ENCODE measurements at places on chromosomes 4 and X.

- DNase-seq, result no peak
These were observed 175.8 kb upstream of the TECRL start for GRCh38 chr4:64584981-64585557.

GRCh38 chr4:140046016-140046415 is 108.0 kb downstream of the MAML3 start:
- DNase-seq, result no peak

DNA sequence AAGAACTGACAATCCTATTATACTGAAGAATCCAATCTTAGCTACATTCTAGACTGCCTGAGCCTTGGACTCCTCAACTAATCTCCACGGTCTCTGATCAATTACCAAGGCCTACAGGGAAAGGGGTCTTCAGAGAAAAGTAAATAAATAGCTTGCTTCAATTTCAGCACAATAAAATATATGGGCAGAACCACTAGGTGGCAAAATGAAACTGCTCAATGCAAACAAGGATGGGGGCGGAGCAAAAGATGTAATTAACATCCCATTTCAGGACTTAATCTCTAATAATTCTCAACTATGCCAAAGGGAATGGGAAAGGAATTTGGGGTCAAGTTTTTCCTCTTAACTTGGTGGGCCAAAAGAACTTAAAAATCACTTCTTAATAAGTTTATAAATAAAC is 78.4 kb upstream of the MAP3K15 start:
- no peak for DNase-seq

GRCh38 chr4:34176609-34177008 is 2067.7 kb downstream of the ARAP2 start:
- no peak for DNase-seq

GRCh38 chr4:140679576-140679975 is 76.6 kb downstream of the TBC1D9 start:
- DNase-seq, result no peak

DNA sequence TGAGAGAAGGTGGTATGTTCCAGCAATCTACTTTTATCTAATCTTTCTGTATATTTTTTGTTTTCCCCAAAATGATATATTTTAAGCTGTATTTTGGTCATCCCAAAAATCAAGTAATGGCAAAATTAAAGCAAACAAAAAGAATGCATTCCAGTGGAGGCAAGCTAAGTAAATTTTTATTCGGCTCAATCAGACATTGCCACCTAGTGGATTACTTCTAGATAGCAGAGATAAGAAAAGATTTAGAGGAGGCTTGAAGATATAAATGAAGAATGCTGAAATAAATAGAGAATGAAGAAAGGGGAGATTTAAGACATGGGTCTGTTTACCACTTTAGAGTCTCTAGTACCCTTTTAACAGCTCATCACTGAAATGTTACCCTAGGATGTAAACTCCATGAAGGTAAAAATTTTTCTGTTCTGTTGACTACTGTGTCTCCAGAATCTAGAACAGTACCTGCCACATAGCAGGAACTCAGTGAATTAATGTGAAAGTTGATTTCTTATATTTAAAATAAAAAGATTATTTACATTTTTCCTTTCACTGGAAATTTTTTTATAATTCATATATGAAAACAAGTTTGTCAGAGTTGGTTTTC is 110.9 kb upstream of the ANK2 start:
- DNase-seq, result peak; percentile 7

- no peak for DNase-seq
These were observed 1.4 kb downstream of the SMARCA5 start for GRCh38 chr4:143514901-143515300.

GRCh38 chr4:184846531-184846930 is 20.8 kb upstream of the ACSL1 start:
- DNase-seq, result no peak

DNA sequence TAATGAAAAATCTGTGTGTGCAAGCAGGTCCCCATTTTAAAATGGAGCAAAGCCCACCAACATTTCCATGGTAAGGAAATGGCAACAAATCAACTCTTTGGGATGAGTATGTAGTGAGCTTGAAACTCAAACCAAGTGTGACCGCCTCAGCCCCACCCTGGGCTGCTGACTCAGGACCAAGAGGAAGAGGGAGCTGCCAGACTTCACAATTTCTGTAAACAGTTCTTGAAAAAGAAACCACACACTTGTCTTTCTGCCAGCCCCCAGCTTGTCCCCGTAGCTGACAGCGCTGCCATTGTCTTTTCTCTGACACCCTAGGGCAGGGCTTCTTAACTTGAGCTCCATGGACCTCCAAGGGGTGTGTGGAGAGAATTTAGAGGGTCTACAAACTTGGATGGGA is 10.3 kb downstream of the RTL5 start:
- DNase-seq, result peak; percentile 33

GRCh38 chr4:16705341-16705740 is 193.1 kb downstream of the LDB2 start:
- no peak for DNase-seq

- no peak for DNase-seq
These were observed 4.4 kb downstream of the TLR7 start for GRCh38 chrX:12871257-12871656.

DNA sequence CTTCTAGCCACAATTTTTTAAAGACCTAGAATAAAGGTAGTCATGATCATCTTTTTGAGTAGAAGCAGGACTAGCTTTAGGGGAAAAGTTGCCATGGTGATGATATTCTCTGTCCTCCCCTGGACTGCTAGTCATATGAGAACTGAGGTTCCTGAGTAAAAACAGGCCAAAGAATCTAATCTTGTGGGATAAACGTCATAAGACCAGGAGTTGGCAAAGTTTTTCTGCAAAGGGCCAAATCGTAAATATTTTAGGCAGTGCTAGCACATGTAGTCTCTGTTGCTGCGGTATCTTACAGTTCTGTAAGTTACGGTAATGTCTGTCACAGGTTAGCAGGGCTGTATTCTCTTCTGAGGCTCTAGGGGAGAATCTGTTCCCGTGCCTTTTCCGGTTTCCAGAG is 3.4 kb downstream of the PRPS2 start:
- DNase-seq, result no peak

DNA sequence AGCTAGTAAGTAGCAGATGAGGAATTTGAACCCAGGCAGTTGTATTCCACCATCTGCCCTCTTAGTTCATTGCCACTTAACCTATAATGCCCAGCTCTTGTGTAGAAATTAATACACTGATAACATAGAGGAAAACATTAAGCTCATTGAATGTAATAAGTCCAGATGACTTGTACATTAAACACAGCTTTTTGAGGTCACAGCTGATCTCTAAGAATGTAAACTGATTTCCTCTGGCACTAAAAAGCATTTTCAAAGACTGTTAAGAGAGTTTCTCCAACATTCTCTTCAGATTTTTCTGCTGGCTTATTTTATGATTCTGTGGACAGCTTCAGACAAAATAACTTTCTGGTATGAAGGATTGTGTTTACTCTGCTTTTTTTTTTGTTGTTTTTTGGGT is 42.7 kb downstream of the HPRT1 start:
- DNase-seq, result no peak

DNA sequence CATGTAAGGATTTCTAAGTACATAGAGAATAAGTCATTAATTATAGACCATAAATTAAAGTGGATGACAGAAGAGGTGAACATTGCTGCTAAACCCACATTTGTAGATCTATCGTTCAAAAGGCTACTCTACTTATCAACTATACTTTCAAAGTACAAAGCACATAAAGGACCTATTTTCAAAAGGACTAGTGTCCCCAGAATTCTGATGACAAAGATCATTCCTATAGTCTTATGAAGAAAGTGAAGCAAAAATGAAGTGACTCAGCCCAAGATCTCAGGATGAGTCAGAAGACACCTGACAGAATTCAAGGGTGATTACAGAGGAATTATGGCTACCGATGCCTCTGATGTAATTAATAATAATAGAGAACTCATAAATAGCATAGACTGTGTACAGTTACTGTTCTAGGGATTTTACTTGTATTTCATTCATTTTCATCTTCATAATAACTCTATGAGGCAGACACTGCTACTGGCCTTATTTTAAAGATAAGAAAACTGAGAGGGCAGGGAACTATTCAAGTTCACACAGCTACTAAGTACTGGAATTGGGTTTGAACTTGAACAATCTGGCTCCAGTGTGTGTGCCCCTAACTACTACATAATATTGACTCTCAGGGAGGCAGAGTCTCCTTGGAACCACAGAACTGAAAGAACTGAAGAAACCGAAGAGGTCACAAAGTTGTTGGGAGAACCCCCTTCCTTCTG is 17.1 kb downstream of the USP46 start:
- no peak for DNase-seq

GRCh38 chr4:33063241-33063640 is 2343.1 kb downstream of the PCDH7 start:
- no peak for DNase-seq

DNA sequence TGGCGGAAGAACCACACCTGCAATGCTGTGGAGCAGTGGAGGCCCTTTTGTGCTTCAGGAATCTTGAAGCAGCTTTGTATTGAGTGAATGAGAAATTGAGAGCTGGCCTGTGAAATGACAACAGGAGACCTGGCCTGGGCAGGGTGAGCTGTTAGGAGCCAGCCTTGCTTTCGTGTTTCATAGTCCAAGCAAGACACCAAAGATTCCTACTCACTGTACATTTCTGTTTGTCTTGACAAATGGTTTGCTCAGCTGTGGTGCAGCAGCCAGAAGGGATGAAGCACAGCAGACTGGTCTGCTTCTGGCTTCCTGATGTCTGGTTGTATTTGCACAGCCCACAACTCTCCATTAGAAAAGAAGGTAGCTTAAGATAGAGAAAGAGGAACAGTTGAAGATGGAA is 96.5 kb downstream of the GATB start:
- no peak for DNase-seq

- no peak for DNase-seq
These were observed 31.8 kb downstream of the ATP2B3 start for GRCh38 chrX:153549231-153549630.

DNA sequence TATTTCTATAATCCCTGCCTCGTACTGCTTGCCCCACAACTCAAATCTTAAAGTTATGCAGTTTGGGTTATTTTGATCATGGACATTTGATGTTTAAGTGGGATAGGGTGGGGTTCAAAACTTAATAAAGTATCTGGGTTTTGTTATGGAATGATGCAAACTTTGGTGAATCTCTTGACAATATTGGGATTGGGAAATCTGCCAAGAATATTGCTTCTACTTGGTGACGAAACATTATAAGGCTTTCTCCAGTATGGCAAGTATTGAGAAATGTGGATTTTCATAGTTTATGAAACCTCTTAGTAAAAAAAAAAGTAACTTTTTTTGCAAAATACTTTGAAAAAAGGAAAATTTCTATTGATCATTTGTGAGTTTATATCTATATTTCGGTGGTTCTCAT is 130.8 kb upstream of the SFRP2 start:
- no peak for DNase-seq

DNA sequence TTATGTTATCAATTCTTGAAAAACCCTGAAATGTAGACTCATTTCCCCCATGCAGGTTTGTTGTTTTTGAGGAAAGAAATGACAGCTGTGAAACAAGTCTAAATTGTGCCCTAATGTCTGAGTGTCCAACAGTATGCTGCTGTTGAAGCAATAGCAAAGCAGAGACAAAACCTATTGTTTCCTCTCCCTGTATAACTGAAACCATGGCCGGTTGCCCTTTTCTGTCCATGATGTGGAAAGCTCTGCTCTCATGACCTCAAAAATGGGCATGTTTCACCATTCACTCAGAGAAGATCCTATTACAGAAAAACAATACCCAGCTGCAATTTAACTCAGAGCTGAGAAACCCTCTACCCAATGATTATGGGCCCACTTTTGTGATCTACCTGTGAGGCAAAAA is 312.6 kb upstream of the FTHL17 start:
- no peak for DNase-seq

DNA sequence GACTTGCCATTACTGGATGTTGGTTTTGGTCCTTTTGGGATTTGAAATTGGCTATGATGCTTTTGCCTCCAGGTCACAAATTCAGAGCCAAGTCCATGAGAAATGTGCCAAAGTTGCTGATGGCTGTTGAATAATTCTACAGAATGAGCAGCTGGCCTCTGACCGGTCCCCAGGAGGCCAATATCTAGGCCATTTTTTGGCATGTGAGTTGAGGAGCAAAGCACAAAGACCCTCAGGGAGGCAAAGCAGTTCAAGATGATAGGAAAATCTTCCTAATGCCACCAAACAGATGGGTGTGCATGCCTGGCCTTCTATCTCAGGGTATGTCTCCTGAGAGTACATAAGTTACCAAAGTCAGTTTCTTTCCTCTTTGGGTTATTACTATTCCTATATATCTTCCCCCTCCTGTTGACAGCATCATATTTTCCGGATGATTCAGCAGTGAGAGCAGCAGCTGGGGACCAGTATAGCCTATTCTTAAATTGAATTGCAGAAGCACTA is 44.4 kb downstream of the SEL1L3 start:
- DNase-seq, result no peak

- peak; percentile 52 for DNase-seq
These were observed 11.3 kb downstream of the LAMP2 start for GRCh38 chrX:120457766-120458180.

- DNase-seq, result no peak
These were observed 30.8 kb downstream of the NDNF start for GRCh38 chr4:121041307-121042090.

GRCh38 chr4:114017120-114017917 is 37.9 kb upstream of the ARSJ start:
- no peak for DNase-seq

- no peak for DNase-seq
These were observed 733.7 kb upstream of the PABPC4L start for GRCh38 chr4:134935320-134935719.

GRCh38 chrX:54294306-54294705 is 63.5 kb downstream of the WNK3 start:
- no peak for DNase-seq

DNA sequence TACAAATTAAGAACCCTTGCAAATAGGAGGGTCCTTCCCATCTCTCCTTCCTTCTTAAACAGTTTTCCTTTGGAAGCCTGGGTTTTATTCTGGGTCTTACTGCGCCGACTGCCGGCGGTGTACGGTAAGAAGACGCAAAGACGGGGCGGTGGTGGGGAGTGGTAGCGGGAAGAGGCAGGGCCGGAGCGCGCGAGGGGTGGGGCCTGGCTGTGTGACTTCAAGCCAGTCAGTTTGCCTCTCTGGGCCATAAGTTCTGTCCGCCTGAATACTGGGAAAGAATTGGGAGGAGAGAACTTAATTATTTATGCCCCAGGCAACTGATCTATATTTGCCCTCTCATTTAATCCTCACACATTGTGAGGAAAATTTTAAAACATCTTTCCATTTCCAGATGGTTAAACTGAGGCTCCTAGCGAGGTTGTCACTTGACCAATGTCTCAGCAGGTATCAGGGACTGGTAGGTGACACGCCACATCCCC is 726 bp upstream of the KANTR start:
- DNase-seq, result no peak

GRCh38 chrX:53716328-53717088 is 30.0 kb upstream of the HUWE1 start:
- no peak for DNase-seq

GRCh38 chr4:113971706-113972360 is 7.6 kb downstream of the ARSJ start:
- no peak for DNase-seq

- DNase-seq, result no peak
These were observed 18.9 kb upstream of the GPM6B start for GRCh38 chrX:13835825-13836224.
